ENCODE measurements at places on chromosomes 11 and 22.

- no peak for DNase-seq
Observed at GRCh38 chr22:38858492-38858891, 13.5 kb downstream of the CBX6 start.

GRCh38 chr11:126268708-126269579 is at the start of the genes FOXRED1 and SRPRA:
Gene FOXRED1 (plus strand): TSS chr11:126269154. CDS start chr11:126269207, 53 bp downstream.
Gene SRPRA (minus strand): TSS chr11:126268895. CDS start chr11:126268804, 91 bp downstream.
- peak; percentile 93 for DNase-seq

DNA sequence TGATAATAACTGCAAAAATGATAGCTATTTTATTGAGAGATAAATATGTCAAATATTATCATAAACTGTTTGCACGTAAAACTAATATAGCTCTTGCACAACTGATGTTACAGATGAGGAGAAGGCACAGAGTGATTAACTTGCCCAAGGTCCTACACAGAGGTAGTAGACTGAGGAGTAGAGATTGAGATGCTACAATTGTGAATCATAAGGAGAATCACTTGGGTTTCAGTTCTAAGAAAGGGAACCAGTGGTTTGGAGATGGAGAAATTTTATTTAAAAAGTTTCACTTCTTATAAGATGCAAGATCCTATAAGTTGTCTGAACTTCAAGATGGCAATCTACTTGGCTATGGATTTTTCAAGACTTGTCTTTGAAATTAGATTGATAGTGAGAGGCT is 224.8 kb upstream of the RAG2 start:
- DNase-seq, result no peak

DNA sequence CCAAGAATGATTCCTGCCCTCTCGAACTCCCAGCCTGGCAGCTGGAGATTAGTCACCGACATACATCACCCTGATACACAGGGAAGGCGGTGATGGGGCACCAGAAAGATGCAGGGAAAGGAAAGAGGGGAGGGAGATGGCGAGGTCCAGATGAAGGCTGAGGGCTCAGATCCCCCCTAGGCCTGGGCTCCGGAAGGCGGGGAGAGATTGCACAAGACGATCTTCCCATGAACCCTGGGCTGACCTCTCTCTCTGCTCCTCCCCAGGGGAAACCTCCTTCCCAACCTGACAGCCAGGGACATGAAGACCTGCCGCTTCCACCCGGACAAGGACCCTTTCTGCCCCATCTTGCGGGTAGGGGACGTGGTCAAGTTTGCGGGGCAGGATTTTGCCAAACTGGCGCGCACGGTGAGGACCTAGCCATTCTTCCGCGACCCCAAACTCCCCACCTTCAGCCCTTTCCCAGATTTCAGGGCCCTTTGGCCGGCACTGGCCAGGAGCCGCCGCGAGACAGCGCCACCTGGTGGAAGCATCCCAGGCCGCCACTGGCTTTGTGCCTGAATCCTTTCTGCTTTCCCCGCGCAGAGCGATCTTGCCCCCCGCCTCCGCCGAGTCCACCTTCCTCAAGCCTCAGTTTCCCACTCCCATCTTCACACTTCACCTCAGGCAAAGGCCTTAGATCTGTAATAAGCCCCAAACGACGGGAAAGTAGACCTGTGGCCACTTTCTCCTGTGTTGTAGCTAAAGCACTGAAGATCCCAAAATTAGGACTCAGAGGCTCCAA is 11.5 kb downstream of the P2RX3 start:
- no peak for DNase-seq

GRCh38 chr22:46084943-46085827 is 65.1 kb upstream of the PPARA start:
- no peak for DNase-seq

DNA sequence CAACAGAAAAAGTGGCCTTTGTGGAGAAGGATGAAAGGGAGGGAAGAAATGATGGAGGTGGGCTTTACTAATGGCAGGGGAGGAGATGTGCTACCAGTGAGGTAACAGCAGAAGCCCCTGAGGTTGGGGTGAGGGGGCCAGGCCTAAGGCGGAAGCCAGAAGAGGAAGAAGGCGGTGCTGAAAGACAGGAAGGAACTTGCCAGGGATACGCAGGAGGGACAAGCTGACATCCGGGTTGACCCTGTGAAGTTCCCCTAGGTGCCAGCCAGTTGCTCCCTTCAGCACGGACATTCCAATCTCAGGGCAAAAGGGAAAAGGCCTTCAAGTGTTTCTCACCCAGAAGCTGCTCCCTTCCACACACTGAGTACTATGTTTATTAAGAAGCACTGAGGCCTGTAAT is 2.3 kb upstream of the TIRAP start:
- DNase-seq, result no peak

DNA sequence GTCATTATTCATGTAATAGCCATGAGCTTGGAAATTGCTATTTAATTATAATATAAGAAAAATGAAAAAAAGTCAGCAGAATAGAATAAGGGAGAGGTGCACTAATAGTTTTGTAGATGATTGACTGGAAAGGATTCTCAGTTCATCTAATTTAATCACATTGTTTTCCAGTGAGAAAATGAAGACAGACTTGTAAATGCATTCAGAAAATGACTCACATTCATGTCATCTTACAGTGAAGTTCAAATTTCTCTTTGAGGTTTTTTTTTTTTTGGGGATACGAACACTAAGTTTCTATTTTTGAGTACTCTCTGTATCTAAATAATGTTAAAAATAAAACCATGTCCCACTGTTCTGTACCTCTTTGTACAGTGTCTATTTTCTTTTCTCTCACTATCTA is 18.5 kb upstream of the OR4A16 start:
- DNase-seq, result no peak

DNA sequence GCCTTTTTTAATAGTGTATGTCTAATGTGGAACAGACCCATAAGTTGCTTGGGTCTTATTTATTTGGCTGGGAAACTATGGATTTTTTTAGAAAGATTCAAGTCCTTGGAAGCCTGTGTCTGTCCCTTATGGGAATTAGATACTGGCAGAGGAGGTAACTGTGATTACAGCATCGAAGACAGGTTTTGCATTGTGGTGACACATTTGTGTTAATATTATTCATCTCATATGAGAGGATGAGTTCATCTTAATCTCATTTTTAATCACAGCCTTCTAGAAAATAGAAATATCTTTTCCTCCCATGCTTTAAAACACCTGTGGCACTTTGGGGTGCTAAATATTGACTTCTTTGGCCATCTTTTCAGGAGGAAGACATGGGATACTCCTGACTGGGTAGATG is 9.2 kb downstream of the TAB1 start:
- no peak for DNase-seq

- no peak for DNase-seq
Observed at GRCh38 chr11:104679258-104679657, 219.0 kb downstream of the CASP12 start.

GRCh38 chr11:2929950-2930703 is 907 bp upstream of the PHLDA2 start:
- DNase-seq, result no peak

GRCh38 chr11:1784761-1785650 is 21.3 kb upstream of the CTSD start:
- DNase-seq, result no peak

- DNase-seq, result no peak
Observed at GRCh38 chr22:26065847-26066246, 103.4 kb upstream of the SEZ6L start.

DNA sequence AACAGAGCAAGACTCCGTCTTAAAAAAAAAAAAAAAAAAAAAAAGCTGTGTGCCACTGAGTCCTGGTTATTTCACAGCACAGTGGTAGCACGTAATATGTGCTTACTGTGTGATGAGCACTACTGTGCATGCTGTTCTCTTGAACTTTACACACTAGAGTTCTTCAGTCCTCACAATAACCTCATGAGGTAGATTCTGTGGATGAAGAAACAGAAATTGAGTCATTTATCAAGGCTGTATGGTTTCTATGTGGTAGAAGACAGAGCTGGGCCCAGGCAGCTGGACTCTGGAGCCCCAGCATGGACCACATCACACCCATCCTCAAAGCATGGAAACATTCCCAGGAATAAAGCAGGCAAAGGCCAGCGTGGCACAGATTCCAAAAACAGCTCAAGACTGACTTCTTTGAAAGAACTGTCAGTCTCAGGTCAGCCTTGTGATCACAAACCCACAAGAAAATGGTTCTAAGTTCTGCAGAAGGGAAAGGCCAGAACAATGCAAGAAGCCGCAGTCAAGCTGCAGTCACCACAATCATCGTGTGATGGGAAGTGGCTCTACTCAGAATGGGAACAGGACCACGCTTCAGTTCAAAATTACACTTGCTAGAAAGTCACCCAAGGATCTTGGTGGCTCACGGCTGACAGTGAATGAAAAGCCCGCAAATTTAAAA is 49.5 kb downstream of the MICAL3 start:
- no peak for DNase-seq

GRCh38 chr22:40313007-40313406 is 33.3 kb upstream of the ADSL start:
- no peak for DNase-seq

GRCh38 chr22:49365191-49365837 is 462.4 kb downstream of the BRD1 start:
- DNase-seq, result no peak

GRCh38 chr22:27628341-27628740 is 173.2 kb downstream of the MN1 start:
- DNase-seq, result no peak

- DNase-seq, result no peak
Observed at GRCh38 chr11:58028687-58029411, 1.9 kb upstream of the OR6Q1 start.

DNA sequence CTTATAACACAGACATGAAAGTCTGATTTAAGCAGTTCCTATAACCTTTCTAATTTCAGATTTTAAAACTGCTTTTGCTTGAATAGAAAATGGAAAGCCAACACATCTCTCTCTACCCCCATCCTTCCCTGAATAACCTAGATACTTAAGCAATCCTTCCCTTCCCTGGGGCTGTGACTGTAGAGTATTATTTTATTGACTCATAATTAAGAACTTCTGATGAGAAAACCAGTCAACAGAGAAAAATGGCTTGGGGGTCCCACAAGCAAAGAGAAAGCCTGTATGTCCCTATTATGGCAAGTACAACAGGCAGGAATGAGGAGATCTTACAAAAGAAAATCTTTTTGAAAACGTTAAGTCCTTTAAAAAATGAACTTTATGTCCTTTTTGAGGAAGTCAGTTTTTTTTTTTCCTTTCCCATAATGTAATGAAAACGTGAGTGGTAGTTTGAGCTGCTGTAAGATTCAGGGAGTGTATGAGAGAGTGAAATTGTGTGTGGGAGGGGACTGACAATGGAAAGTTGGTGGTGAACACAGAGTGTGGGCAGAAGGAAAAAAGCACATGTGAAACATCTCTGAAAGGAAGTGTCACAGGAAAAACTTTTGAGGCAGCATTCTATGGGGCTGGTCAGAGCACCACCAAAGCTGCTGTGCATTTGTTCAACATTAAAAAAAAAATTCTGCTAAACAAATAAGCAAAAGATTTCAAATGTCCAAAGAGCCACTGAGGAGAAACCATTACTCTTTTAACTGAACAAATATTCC is 154.6 kb downstream of the MAML2 start:
- no peak for DNase-seq

DNA sequence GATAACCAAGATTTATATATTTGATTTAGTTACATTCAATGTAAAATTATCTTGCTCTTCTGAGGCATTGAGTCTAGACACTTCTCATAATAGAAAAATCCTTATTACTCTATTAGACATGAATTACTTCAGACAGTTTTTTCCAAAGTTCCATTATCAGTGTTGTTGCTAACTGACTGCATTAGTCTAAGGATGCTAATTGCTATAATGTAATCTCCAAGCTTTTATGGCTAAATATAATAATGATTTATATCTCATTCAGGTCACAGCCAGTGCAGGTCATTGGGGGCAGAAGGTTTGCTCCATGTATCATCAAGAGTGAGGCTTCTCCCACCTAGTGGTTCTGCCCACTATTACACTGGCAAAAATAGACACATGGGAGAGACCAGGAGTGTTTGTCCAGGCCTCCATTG is 377.2 kb upstream of the DDI1 start:
- DNase-seq, result no peak

- peak; percentile 86 for DNase-seq
Observed at GRCh38 chr11:12179531-12179930, 69.1 kb downstream of the MICAL2 start.

- no peak for DNase-seq
Observed at GRCh38 chr22:49570032-49570848, 257.4 kb downstream of the BRD1 start.

GRCh38 chr11:74154620-74155281 is 16.1 kb downstream of the C2CD3 start:
- DNase-seq, result no peak

DNA sequence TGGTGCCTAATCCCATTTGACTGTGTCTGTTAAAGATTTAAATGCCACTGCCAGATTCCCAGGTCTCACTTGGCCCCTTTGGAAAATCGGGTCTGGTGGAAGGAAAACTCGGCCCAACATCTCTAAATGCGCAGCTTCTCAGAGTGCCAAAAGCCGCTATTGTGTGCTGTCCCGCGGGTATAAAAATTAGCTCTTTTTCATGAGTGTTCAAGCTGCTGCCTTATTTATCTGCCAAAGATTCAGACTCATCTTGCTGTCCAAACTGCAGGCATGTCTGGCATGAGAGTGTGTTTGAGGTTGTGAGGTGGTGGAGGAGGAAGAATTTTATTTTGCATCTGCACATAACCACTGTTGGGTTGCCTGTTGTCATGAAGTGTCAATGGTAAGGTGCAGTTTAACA is 91.4 kb downstream of the NELL1 start:
- no peak for DNase-seq

DNA sequence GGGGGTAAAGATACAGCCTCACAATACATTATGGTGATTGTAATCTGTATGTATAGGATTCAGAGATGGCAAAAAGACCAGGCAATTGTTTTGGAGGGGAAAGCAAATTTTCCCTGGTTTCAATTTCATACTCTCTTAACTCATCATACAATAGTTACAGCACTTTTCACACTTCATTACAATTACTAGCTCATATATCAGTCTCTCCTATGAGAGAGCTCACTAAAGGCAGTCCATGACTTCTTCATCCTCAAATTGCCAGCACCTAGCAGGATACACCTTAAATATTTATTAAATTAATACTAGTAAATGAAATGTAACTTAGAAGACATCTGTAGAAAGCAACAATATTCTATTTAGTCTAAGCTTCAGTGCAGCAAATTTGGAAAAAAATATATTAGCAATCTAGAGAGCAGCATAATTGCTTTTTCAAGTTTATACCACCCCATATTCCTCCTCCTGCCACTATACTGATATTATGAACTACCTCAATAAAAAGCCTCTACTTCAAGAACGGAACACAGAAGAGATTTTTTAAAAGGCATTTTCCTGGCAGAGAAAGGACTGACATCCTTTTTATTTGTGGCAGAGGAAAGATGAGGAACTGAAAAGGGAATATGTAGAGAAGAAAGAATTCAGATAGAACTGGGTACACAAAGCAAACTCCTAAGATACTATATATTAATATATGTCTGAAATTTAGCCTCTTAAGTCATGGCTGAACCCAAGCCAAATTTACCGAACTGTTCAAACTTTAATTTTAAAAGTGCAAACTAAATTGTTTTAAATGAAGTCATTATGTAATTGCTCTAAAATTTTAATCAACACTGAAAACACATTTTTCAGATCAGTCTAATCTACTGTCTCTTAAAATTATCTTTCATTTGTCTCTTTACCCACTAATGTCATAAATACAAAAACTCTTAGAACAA is 27.7 kb downstream of the PICALM start:
- DNase-seq, result no peak

All from NCI-H524 treated with DMSO at 0.1 percent for 48 hours (cell line).